ENCODE measurements at places on chromosomes 12 and 14. TPM values are rescaled to one million over a fixed set of nuclear protein-coding genes. Genes with fewer than 3 reads are reported as not detected.

Gene CGRRF1
- total RNA-seq: 17.8 TPM

Gene PTPRR
- total RNA-seq: 0.07 TPM

Gene TM9SF1
- total RNA-seq: 25.3 TPM

Gene DPPA3
- total RNA-seq: 1.2 TPM

Gene BCL11B
- 5.9 TPM for total RNA-seq

Gene TPH2
- total RNA-seq: 0.90 TPM

Gene KLRD1
- not detected for total RNA-seq

Gene RNASE7
- total RNA-seq: not detected

Gene MYF5
- total RNA-seq: not detected

Gene ASB8
- 8.1 TPM for total RNA-seq

GRCh38 chr12:56103066-56103711, 1.2 kb upstream of the PA2G4 start:
- peak overlapping the region; percentile 57 for H3K4me3 ChIP-seq
- peaks cover 58% of the 10 kb centered on the region for H3K36me3 ChIP-seq
- no peak for DNase-seq
- peaks cover 2% of the 10 kb centered on the region for H3K4me1 ChIP-seq
- H3K27me3 ChIP-seq: no peaks in the 10 kb centered on the region

GRCh38 chr12:75489613-75490210, 9.2 kb downstream of the GLIPR1 start:
- no peak overlapping the region for H3K27ac ChIP-seq
- peaks cover 3% of the 10 kb centered on the region for H3K4me1 ChIP-seq
- no peaks in the 10 kb centered on the region for H3K27me3 ChIP-seq
- H3K36me3 ChIP-seq: no peaks in the 10 kb centered on the region

DNA sequence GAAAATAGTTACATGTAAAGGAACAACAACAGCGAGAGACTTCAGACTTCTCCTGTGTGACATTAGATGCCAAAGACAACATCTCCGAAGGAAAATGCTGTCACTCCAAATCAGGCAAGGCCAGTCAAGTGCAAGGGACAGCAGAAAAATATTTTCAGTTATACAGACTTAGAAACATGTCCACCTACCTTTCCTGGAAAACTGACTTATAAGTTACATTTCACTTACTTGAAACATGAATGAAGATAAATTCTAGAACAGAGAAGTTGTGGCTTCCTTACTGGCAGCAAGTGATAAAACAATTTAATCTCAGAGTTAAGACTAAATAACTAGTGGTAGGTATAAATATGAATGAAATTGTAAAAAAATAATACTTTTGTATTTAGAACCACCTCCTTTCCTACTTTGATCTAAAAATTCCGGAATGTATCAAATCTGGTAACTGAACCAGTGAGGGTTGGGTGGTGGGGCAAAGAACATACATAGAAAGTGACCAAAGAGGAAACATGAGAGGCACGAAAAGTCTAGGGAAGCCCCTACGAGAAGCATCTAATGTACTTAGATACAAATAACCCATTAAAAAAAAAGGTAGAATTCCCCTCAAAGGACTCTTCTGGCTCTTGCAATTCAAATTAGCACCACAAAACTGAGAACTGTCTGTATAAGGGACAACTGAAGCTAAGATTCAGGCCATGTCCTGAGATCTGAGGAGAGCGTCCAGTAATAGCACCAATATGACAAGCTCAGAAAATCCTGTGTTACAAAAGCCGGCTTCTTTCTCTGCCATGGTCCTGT, 21.2 kb downstream of the MTHFD1 start:
- H3K27me3 ChIP-seq: no peaks in the 10 kb centered on the region
- DNase-seq: no peak
- no peaks in the 10 kb centered on the region for H3K4me1 ChIP-seq
- no peak overlapping the region for H3K4me3 ChIP-seq
- no peak overlapping the region for H3K27ac ChIP-seq

- H3K27me3 ChIP-seq: no peaks in the 10 kb centered on the region
- peaks cover 4% of the 10 kb centered on the region for H3K36me3 ChIP-seq
- peak overlapping the region; percentile 12 for H3K27ac ChIP-seq
- peaks cover 51% of the 10 kb centered on the region for H3K4me1 ChIP-seq
Measured at GRCh38 chr12:54387114-54387467, 2.6 kb upstream of the ZNF385A start.

GRCh38 chr14:85333313-85333712, 196.6 kb upstream of the FLRT2 start:
- H3K4me3 ChIP-seq: no peak overlapping the region
- no peaks in the 10 kb centered on the region for H3K27me3 ChIP-seq
- H3K4me1 ChIP-seq: no peaks in the 10 kb centered on the region
- no peak for DNase-seq
- H3K27ac ChIP-seq: no peak overlapping the region
- H3K36me3 ChIP-seq: no peaks in the 10 kb centered on the region

DNA sequence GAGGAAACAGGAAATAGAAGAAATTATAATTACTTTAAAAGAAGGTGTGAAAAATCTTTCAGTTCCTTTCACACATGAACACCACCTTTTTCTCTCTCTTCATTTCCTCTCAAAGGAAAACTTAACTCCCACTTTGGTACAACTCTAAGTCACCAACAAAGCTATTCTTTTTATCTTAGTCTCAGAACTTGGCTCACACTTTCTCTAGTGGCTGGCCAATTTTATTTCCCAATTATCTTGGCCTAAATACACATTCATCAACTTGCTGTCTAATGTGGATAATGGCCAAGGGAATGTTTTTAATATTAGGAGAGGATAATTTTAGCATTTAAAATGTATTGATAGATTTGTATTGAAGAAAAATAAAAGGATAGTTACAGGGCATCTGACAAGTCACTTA, 64.5 kb upstream of the NAV3 start:
- H3K27me3 ChIP-seq: no peaks in the 10 kb centered on the region
- DNase-seq: no peak
- no peaks in the 10 kb centered on the region for H3K36me3 ChIP-seq
- H3K4me1 ChIP-seq: no peaks in the 10 kb centered on the region
- no peak overlapping the region for H3K27ac ChIP-seq

GRCh38 chr12:108173160-108173559, 44.1 kb downstream of the WSCD2 start:
- H3K4me1 ChIP-seq: peaks cover 18% of the 10 kb centered on the region
- no peaks in the 10 kb centered on the region for H3K36me3 ChIP-seq
- no peaks in the 10 kb centered on the region for H3K27me3 ChIP-seq
- no peak for DNase-seq
- no peak overlapping the region for H3K4me3 ChIP-seq

DNA sequence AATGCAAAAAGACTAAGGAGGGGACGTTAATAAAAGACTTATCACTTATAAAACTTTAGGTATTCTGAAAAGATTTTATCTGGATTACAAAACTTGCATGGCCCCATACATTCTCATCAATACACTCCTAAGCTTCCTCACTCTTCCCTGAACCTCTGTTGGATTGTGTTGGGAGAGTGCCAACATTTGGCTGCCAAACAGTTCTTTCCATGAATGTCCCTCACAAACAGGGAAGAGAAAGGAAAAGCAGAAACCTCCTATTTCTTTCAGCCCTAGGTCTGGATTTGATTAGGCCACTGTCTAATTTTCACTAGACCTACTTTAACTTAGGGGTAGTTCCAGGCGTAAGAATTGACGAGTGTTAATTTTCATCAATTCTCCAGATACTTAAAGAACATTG, 11.7 kb downstream of the PTHLH start:
- peaks cover 4% of the 10 kb centered on the region for H3K27me3 ChIP-seq
- no peak overlapping the region for H3K27ac ChIP-seq
- no peaks in the 10 kb centered on the region for H3K36me3 ChIP-seq
- no peak overlapping the region for H3K4me3 ChIP-seq
- no peak for DNase-seq

- H3K36me3 ChIP-seq: no peaks in the 10 kb centered on the region
- H3K27ac ChIP-seq: no peak overlapping the region
- DNase-seq: no peak
- no peaks in the 10 kb centered on the region for H3K27me3 ChIP-seq
- H3K4me1 ChIP-seq: peaks cover 7% of the 10 kb centered on the region
Measured at GRCh38 chr12:11716794-11717518, 67.5 kb downstream of the ETV6 start.

DNA sequence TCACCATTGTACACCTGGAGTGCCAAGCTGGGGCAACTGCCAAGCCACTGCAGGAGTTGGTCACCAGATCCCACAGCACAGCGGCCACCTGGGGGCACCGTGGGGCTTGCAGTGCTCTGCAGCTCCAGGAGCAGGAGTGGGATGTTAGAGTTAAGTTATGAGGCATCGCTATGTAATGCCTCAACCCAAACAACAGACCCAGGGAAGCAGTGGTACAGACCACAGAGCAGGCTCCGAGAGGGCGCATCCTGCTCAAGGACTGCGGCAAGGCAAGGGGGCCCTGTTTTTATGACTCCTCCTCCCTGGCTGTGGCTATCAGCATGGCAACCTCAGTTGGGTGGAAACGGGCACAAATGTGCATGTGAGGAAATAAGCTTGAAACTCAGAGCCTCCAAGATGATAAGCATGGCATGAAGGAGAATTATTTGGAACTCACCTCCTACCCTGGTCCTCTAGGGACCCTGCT, 63.1 kb downstream of the ARL6IP4 start:
- no peaks in the 10 kb centered on the region for H3K36me3 ChIP-seq
- H3K4me1 ChIP-seq: no peaks in the 10 kb centered on the region
- DNase-seq: peak; percentile 27
- no peak overlapping the region for H3K27ac ChIP-seq
- no peaks in the 10 kb centered on the region for H3K27me3 ChIP-seq

GRCh38 chr12:47155457-47156166, 75.9 kb upstream of the AMIGO2 start:
- no peaks in the 10 kb centered on the region for H3K4me1 ChIP-seq
- no peak overlapping the region for H3K27ac ChIP-seq
- no peaks in the 10 kb centered on the region for H3K36me3 ChIP-seq
- H3K27me3 ChIP-seq: no peaks in the 10 kb centered on the region

GRCh38 chr12:12803186-12803585, 10.0 kb upstream of the DDX47 start:
- no peaks in the 10 kb centered on the region for H3K36me3 ChIP-seq
- no peaks in the 10 kb centered on the region for H3K4me1 ChIP-seq
- H3K27ac ChIP-seq: no peak overlapping the region
- DNase-seq: no peak
- no peak overlapping the region for H3K4me3 ChIP-seq

DNA sequence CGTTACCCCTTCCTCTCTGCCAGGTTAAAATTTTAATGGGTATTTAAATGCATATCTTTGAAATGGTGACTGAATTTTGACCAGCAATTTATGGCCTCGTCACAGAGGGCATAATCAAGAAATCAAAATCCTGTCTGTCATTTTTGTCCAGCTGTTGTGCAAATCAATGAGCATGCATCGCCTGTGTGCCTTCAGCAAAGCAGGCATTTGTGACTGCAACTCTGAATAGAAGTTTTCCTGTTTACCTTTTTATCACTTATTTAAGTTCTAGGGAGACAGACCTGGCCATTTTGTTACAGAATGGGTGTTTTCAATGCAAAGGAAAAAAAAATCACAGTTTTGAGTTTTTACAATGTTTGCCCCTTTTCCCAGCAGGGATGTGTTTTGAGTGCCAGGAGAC, 107.4 kb downstream of the PPM1A start:
- H3K4me3 ChIP-seq: no peak overlapping the region
- no peaks in the 10 kb centered on the region for H3K27me3 ChIP-seq
- no peaks in the 10 kb centered on the region for H3K36me3 ChIP-seq
- H3K4me1 ChIP-seq: no peaks in the 10 kb centered on the region
- H3K27ac ChIP-seq: peak overlapping the region; percentile 41

DNA sequence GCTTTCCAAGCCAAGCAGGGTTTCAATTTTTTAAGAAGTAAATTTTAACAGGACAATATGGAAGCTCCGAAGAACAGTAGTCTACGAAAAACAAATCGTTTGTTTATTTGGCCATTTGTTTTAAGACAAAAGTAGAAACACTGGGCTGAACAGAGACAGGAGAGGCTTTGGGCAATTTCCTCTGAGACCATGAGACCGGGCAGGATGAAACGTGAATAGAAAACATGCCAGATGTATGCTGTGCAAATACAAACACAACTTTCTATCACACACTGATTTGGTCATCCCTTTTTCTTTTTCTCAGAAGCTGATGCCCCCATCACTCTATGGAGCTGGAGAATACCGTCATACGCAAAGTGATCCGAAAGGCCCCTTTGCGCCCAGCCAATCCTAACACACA, 1111.1 kb downstream of the BCL11B start:
- 0 out of 2 replicates have a peak, but pooled peaks cover 3% of the 10 kb centered on the region for H3K4me1 ChIP-seq
- DNase-seq: no peak
- H3K27me3 ChIP-seq: no peaks in the 10 kb centered on the region

DNA sequence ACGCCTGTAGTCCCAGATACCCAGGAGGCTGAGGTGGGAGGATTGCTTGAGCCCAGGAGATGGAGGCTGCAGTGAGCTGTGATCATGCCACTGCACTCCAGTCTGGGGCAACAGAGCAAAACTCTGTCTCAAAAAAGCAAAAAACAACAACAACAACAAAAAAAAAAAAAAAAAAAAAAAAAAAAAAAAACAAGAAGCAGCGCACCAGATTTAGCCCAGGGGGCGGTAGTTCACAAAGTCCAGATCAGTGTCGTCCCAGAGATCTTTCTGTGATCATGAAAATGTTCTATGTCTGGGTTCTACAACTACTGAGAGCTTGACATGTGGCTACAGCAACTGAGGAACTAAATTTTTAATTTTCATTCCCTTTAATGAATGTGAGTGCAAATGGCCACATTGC, 27.4 kb downstream of the OAS2 start:
- no peak overlapping the region for H3K4me3 ChIP-seq
- H3K27ac ChIP-seq: no peak overlapping the region
- no peak for DNase-seq

DNA sequence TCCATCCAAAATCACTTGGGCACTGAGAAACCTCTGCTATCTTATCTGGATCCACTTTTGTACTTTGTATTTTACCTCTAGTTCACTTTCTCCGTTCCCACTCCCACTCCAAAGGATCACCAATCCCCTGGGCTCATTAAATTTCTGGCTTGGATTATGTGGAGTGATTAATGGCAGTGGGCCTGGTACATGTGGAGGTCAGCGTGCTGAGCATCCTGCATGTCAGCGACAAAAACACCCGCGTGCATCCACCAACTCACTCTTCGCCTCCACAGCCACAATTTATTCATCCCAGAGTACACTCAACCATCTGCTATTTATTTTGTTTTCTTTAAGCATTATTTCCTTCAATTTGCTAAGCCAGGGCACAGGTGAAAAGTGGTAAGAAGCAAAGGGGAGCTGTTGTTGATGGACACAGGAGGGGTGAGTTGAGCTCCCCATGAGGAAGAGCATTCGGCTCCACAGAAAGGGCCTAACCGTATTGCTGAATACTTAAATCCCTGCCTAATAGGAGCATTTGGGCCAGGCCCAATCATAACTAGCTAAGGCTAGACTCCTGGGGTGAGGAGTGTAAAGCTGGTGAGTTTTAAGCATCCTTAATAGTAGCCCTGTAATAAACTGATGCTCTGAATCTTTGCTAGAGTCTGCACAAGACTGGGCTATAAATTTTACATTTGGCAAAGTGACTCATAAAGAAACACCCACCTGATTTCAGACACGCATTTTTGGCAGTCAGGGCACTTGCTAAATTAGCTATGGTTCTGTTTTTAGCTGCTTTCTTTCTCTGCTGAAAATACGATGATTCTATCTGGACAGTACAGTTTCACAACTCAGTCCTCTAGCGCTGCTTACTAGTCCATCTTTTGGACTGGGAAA, 137.8 kb downstream of the SLC25A21 start:
- H3K4me1 ChIP-seq: peaks cover 14% of the 10 kb centered on the region
- DNase-seq: no peak
- H3K36me3 ChIP-seq: no peaks in the 10 kb centered on the region
- H3K4me3 ChIP-seq: no peak overlapping the region
- H3K27ac ChIP-seq: no peak overlapping the region
